ENCODE measurements at places on chromosomes 6 and 20.

GRCh38 chr20:8853805-8854338 lies 215.0 kb upstream of the PLCB4 start:
- no peak for DNase-seq

- no peak for DNase-seq
These were observed 59.4 kb downstream of the RSPO3 start for GRCh38 chr6:127177923-127178231.

DNA sequence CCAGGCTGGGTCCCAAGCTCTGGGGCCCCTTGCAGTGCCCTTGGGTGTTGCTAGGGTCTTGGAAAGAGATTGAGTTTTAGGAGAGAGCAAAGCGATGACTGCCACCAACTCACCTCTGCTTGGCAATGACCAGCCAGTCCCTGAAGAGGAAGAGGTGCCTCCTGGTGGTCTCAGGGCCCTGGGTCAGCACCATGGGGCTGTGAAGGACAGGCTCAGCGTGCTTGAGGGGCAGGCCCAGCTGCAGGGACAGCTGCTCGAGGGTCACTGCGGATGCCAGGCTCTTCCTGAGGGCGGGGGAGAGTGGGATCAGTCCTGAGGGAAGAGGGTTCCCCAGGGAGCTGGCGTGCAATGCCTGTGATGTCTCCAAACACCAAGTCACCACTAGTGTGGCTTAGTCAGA lies 50.8 kb upstream of the TAGAP start:
- DNase-seq, result no peak

GRCh38 chr6:116568821-116569755 lies 2.2 kb upstream of the RWDD1 start:
- no peak for DNase-seq

GRCh38 chr6:170464524-170464979 lies 88.6 kb downstream of the PSMB1 start:
- DNase-seq, result no peak

GRCh38 chr6:106546261-106546690 lies 83.0 kb downstream of the RTN4IP1 start:
- no peak for DNase-seq

- no peak for DNase-seq
These were observed 107.7 kb upstream of the FOXA2 start for GRCh38 chr20:22692119-22692475.

DNA sequence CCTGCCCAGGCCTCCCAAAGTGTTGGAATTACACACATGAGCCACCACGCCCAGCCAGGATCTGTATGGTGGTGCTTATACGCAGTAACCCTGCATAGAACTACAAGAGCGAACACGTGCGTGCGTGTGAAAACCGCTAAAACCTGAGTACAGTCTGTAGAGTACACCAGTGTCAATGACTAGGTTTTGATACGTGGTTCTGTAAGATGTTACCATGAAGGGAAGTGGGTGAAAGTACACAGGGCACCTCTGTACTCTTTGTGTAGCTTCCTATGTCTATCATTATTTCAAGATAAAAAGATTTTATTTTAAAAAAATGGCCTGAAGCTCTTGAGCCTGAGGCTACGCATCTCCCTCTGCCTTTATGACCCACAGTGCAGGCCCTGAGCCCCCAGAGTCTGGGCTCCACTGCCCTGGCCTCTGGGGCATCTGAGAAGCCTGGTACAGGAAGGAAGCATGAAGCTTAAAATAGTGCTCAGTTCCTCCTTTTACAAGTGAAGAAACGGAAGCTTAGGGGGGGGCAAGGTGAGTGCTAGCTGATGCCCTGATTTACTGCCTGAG lies 21.6 kb downstream of the LY86 start:
- DNase-seq, result no peak

GRCh38 chr6:43308101-43308989 lies at the start of gene CRIP3:
Gene CRIP3, minus strand, starts transcription at chr6:43308826. Its CDS starts 34 bp downstream, at chr6:43308792.
- DNase-seq, result no peak

GRCh38 chr20:9397928-9398327 lies 116.5 kb upstream of the LAMP5 start:
- no peak for DNase-seq

DNA sequence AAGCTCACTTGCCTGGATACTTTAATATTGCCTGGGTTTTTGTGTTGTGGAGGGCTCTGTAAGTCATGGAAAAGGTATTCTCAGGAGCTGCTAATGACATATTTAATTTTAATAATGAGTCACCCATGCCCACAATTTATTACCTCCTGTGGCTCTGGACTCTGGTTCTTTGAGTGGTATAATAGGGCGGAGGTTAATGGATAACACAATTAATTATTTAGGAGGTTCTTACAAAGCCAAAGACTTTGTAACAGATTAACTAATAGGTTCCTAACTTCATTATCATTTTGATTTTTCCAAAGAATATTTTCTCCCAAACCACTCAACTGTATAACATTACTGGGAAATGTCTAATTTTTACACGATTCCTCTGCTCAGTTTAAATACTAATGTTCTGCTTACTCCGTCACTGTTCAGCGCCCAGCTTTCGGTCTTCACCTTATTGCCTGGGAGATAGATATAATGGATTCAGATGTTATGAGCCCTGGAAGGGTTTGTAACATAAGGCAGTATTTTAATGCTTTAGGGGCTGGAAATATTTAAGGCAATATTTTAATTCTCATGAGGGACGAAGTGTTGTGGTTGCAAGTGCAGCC lies 29.4 kb downstream of the PHACTR3 start:
- no peak for DNase-seq

- no peak for DNase-seq
These were observed 23.6 kb upstream of the ZNF337 start for GRCh38 chr20:25720285-25720684.

GRCh38 chr6:119283979-119284545 lies 65.5 kb downstream of the MAN1A1 start:
- no peak for DNase-seq

DNA sequence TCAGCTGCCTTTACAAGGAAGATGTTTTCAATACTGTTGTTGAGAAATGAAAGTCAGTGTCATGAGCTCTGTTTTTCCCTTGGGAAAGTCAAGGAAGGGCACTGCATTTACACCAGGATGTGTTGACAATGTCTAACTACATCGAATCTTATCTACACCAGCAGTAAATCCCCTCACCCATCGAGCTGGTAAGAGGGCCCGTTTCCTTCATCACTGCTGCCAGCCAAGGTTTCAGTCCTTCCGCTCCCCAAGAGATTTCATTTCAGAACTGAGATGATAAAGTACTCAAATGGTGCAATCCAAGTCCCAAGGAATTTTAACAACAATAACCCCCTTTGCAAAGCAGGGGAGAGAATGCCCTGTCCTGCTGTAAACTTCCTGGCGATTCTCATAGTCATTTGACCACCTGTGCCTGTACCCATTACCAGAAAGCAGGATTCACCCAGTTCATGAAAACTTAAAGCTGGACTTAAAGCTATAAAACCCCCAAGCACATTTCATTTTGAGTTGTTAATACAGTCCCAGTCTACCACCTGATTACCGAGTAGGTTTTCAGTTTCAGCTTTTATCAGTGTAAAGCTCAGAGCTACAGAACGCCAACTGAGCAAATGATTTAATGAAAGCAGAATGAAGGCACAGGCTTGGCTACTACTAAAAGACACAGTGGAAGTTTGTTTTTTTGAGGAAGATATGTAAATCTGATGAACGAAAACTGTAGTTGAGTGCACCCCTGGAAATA lies 122.5 kb upstream of the TAB2 start:
- DNase-seq, result no peak

GRCh38 chr6:31130751-31131150 lies 8.1 kb downstream of the PSORS1C2 start:
- no peak for DNase-seq

- no peak for DNase-seq
These were observed 335.4 kb upstream of the ID4 start for GRCh38 chr6:19501737-19502245.

- DNase-seq, result no peak
These were observed 226.7 kb downstream of the MEI4 start for GRCh38 chr6:77879527-77879926.

DNA sequence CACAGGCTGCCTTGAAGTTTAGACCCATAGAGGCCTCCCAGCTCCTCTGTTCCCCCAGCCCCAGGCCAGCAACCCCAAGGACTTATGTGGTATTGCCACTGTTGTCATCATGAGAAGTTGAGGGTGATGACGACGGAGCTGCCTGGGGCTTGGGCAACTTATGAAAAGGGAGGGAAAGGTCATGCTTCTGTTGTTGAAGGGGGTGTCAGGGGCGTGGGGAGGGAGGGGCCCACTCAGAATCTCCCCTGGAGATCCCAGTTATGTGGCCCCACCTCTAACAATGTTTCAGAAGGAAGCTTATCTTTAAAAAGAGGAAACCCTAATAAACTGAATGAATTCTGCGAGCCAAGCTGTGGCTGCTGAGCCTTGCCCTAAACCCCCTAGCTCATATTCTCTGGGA lies 4.2 kb downstream of the ADTRP start:
- no peak for DNase-seq

- no peak for DNase-seq
These were observed 1.7 kb downstream of the SLC22A23 start for GRCh38 chr6:3455147-3455568.

GRCh38 chr6:160030103-160030502 lies 61.2 kb downstream of the IGF2R start:
- DNase-seq, result peak; percentile 86

DNA sequence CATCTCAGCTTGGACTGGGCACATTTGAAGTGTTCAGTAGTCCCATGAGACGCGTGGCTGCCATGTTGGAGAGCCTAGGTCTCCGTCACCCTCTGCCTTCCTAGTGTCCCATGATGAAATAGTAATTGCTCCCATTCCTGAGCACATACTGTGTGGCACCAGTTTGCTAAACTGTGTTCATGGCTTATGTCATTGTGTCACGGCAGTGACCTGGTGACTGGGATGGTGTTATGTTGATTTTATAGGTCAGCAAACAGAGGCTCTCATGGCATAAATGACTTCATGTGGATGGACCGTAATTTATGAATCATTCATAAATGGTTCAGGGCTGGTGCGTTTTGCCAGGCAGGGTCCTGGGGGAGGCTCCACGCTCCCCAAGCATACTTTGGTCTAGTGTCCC lies 3.8 kb downstream of the BCAS4 start:
- DNase-seq, result no peak

- no peak for DNase-seq
These were observed 39.8 kb downstream of the CD164 start for GRCh38 chr6:109342506-109342905.

DNA sequence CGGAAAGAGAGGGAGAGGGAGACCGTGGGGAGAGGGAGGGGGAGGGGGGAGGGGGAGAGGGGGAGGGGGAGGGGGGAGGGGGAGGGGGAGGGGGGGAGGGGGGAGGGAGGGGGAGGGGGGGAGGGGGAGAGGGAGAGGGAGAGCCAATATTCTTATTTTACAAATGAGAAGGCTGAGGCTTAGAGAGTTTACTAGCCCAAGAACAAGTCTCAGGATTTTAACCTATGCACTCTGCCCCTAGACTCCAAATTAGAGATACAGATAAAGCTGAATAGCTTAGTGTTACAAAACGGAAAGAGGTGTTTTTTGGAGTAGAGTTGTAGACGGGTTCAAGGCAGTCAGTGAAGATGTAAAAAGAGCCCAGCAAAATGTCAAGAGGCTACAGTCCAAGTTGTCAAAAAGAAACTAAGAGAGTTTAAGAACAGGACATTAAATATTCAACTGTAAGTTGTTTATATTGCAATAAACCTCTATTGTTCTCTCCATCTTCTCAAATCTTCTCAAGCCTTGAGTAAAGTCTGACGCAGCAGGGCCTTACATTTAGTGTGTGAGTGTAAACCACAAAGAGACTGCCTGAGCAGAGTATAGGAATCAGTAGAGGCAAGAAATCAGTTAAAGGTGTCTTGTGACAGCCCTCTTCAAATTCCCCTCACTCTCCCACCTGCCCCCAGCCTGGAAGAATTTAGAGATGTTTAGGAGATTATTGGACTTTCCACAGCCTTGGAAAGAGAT lies 34.9 kb upstream of the AKIRIN2 start:
- DNase-seq, result no peak

GRCh38 chr6:84466511-84466910 lies 239.1 kb upstream of the CEP162 start:
- peak; percentile 7 for DNase-seq

- no peak for DNase-seq
These were observed 2.2 kb downstream of the RAB5IF start for GRCh38 chr20:36607586-36608387.

DNA sequence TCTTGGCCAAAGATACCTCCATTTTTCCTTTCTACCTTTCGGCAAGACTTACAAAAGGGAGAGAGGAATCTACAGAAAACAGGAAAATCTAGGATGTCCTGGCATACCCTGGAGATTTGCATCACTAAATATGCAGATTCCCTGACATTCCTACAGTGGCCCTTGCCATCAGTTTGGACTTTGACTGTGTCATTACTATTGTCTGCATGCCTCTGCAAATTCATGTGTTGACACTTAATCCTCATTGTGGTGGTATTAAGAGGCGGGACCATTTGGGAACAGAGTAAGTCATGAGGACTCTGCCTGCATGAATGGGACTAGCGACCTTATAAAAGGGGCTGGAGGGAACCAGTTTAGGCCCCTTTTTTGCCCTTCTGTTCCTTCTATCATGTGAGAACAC lies 50.5 kb upstream of the DTNBP1 start:
- DNase-seq, result no peak

DNA sequence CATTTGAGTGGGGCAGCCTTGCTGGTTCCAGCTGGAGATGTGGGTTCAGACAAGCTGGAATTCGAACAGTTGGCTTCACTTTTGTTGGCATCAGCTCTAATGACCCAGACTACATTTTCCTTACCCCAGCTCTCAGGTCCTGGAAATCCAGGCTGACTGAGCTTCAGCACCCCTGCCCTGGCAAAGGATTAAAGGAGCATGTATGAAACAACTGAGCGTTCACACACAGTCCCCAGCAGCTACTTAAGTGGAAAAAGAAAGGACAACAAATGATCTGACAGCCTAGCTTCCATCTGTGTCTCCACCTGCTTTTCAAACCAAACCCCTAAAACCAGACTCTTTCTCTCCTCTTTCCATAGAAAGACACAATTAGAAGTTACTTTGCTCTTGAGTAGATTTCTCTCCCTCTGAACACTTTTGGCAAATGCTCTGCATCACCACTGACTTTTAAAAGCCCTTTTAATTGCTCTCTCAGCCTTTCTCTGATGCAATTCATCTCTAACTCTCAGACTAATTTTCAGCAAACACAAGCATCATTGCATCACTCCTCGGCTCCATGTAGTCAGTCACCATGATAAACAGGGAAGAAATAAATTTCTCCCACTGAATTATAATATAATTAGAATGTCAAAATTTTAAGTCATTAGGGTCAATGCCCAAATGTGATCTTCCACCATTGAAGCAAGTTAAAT lies 28.1 kb downstream of the ROS1 start:
- no peak for DNase-seq
